ENCODE measurements at places on chromosomes 3 and 15. TPM values are rescaled to one million over a fixed set of nuclear protein-coding genes. Genes with fewer than 3 reads are reported as not detected.

The TRIM42 gene
- not detected for total RNA-seq

The SLC27A2 gene
- under 0.01 TPM for total RNA-seq

The RYR3 gene
- 0.19 TPM for total RNA-seq

The MAPKAPK3 gene
- total RNA-seq = 21.1 TPM

The NR1D2 gene
- 35.1 TPM for total RNA-seq

The CLRN1 gene
- total RNA-seq = not detected

The SMCO1 gene
- 0.28 TPM for total RNA-seq

The SHC4 gene
- 6.5 TPM for total RNA-seq

The KBTBD13 gene
- not detected for total RNA-seq

The PRR23C gene
- total RNA-seq = not detected

The ENTPD3 gene
- total RNA-seq = 0.28 TPM

The SLC38A3 gene
- not detected for total RNA-seq

The NUTM1 gene
- not detected for total RNA-seq

The LRRN1 gene
- under 0.01 TPM for total RNA-seq

The IGF2BP2 gene
- 36.1 TPM for total RNA-seq

The LINGO1 gene
- 0.19 TPM for total RNA-seq

The RPUSD2 gene
- total RNA-seq = 9.3 TPM

All from regular cardiac myocyte (primary cell).